ENCODE measurements at places on chromosomes 4 and X.
A peak's percentile ranks its signal among the peaks of the same experiment; 100 is the strongest.

DNA sequence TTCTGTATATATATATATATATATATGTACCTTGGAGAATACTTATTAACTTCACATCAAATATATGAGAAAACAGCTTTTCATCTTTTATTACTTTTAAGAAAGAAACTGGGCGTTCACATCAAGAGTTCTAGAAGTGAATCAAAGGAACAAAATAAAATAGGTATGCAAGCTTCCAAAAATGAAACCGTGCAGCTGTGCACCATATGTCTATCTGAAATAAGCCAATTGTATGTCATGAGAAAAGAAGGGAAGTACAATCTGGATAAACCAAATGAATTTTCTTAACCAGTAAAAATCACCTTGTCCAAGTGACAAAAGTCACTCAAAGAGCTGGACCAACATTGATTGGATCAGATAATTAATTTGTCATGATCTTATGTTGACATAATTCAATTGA, 405.4 kb upstream of the TECRL start:
- DNase-seq: no peak

DNA sequence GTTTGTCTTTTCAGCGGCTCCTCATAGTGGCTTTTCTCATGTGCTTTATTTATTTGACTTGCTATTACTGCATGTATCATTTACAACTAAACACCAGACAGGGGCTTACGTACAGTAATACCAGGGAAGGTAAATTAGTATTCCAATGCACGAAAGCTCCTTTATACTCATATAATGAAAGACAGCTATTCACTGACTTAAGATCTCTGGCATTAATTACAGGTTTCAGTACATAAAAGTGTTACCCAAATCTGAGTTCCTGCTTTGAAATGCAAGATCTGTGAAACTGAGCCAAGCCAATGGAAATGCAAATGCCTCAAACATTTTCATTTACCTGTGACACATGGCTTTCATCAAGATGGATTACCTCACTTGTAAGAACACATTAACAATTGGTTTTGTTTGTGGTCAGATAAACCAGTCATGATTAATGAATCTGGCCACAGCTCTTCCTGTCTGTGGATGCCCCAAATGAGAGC, 107.2 kb downstream of the ANAPC4 start:
- DNase-seq: no peak

DNA sequence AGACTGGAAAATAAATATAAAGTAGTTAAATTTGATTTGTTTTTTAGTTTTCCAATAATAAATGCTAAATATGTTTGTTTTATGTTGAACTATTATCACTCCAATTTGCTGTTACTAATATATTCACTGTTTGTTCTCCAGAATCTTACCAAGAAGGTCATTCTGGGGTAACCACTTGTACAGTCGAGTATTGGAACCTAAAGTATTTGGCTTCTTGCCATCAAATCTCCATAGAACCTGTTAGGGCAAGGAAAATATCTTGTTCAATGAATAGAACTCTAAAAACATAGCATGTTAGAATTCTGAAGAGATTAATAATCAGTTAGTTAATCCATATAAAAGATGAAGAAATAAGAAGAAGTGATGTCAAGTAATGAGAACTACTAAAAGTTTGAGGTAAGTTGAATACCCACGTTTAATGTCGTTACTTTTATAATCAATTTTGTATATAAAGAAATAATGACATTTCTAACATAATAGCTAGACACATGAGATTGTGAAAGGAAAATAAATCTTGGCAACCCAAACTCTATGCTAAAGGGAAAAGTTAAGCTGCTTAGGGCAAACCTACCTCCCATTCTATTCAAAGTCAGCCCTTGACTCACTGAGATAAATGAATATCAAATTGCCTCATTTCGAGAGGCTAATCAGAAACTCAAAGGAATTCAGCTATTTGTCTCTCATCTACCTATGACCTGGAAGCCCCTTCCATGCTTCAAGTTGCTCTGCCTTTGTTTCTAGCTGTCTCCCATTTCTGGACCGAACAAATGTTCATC, 15.3 kb downstream of the UGT2B15 start:
- no peak for DNase-seq

DNA sequence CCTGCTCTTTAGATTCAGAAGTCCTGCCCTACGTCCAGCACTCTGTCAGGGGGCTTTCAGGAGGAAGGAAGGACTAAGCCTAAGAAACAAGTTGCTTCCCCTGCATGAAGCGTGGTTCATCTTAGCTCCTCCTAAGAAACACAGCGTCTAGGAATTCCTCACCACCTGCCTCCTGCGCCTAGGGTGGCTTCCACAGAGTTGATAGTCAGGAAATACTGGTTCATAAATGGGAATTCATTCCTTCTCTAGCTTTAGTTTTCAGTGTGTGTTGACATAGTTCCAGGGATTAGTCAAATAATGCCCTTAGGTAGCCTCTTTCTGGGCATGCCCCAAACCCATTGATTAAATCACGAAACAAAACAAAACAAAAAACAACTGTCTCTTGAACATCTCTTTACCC, 1.7 kb upstream of the MXRA5 start:
- no peak for DNase-seq

DNA sequence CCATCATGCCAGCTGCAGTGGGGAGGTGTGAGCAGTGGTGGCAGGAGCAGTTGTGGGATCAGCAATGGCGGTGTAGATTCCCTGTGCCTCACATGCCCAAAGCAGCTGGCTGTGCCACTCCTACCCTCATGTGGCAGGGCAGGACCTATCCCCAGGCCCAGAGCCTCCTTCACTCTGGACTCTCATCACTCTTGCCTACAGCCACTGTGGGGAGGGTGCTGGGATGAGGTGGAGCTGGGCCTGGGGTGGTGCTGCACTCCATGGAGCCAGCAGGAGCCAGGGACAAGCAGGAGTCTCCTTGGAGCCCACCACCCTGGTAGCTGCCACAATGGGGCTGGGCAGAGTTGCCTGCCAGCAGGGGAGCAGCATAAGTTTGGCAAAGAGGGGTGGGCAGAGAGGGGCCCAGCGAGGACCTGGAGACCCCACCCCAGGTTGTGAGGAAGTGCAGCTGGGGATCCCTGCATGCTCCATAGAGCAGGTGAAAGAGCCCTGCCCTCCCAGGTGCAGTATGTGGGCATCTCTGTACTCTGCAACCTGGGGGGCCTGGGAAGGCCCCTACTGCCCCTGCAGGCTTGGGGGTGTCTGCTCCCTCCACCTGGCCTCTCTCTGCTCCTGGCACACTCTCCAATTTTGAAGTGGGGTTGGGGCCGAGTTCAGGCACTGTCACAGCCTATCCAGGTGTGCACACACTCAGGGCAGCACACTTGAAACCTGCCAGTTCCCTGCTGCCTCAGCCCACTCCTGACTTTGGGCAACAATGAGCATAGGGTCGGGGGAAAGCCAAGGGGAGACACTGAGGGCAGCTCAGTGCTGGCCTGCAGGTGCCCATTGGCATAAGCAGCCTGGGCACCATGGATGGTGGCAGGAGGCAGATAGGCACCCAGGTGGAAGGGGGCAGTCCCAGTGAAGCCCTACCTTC, 74.0 kb upstream of the INTU start:
- no peak for DNase-seq

DNA sequence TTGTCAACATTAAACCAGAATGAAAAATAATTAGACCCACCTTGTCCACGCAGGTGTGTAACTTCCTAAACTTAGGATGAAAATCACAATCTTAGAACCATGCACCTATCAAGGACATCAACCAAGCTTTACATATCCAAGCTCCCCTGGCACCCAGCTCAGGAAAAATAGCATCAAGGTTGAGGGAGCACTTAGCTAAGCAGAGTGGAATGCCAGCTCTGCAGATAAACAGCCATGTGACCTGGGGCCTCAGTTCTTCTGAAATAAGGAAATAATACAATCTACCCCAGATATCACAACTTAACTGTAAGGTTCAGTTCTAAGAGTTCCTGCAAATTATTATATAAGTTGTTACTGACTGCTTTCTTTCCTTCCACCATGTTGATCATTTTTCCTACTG, 64.7 kb downstream of the DHX15 start:
- no peak for DNase-seq

DNA sequence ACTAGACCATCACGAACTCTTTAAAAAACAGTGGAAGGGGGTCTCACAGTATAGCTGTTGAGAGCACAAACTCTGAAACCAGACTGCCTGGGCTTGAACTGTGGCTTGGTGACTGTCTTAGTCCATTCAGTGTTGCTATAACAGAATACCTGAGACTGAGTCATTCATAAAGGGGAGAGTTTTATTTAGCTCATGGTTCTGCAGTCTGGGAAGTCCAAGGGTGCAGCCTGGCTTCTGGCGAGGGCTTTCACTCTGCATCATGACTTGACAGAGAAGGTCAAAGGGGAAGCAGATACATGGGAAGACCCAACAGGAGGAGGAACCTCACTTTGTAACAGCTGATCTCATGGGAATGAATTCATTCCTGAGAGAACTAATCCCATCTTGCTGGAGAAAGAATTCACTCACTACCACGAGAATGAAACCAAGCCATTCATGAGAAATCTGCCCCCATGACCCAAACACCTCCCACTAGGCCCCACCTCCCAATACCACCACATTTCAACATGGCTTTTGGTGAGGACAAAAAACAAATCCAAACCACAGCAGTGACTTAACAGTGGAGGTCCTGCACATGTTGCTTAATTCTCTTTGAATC, 116.7 kb upstream of the STOX2 start:
- no peak for DNase-seq

DNA sequence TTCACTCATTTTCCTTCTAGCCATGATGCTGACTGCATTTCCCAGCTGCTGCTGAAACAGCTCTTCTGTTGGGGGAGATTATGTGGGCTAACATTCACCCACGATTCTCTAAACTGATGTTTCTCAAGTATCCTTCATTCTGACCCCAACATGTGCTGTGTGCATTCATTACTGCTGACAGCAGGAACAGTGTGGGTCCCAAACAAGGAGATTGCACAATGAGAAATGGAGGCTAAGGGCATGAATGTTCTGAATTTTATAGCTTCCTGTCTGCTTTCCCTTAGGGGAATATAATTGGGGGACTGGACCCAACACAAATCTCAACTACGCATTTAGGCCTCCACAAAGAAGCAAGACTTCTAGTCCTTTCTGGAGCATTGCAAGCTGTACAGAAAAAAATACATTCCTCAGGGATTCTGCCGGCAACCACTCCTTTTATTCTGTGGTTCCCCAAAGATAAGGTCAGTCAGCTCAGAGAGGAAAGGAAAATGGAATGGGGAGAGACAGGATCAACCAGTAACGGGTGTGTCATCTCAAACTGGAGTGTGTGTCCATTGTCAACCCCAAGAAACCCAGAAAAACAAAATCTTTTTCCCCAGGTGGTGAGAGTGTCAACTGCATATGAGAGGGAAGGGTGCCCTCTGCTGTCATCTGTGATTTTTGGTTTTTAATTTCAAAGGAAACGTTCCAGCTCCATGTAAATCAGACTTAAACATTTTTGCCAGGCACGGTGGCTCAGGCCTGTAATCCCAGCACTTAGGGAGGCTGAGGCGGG, 81.5 kb upstream of the EGFL6 start:
- DNase-seq: peak; percentile 62

DNA sequence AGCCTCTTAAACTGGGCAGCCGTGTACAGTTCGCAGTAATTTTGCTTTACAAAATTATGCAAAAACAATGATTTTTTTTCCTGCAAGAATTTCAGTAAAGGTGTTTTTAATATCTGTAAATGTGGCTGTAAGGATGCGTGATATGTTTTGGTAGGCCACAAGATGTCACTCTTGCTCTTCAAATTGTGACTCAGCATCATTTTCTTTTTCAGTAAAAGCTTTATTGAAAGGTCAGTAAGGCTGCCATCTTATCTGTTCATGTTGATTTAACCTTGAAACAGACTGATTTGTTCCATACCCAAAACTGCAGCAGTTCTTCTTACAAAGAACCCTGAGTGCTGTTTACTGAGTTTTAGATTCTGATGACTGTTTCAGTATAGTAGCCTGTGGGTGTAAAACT, 39.9 kb downstream of the TXLNG start:
- peak; percentile 23 for DNase-seq

DNA sequence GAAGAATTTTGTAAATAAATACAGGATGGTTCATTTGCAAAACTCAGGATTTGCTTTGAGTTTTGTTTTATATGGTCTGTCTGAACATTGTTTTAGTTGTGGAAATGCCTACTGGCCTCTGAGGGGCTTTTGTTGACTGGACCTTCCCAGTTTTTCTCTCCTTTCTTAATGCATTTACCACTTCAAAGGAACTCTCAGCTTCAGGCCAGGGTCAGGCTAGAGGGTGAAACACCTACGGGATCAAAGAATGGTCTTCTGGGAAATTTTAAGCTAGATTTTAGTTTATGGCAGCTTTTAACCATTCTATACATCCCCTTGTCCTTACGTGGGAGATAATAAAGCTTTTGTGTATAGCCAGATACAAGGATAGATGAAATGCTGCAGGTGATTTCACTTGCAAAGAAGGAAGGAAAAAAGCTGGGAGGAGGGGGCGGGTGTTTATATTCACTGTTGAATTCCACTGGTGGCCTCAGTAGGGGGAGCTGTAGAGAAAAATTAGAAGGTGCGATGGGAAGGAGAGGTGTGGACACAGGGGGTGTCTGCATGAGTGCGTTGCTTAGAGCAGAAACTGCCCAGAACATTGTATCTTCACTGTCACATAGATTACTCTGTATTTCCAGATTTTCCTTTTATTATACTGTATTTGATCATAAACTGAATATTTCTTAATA, 151.8 kb downstream of the TSPAN5 start:
- no peak for DNase-seq

- DNase-seq: no peak
Measured at GRCh38 chr4:11194431-11194830, 234.3 kb downstream of the HS3ST1 start.

GRCh38 chrX:153917869-153918268, 8.2 kb downstream of the ARHGAP4 start:
- no peak for DNase-seq

DNA sequence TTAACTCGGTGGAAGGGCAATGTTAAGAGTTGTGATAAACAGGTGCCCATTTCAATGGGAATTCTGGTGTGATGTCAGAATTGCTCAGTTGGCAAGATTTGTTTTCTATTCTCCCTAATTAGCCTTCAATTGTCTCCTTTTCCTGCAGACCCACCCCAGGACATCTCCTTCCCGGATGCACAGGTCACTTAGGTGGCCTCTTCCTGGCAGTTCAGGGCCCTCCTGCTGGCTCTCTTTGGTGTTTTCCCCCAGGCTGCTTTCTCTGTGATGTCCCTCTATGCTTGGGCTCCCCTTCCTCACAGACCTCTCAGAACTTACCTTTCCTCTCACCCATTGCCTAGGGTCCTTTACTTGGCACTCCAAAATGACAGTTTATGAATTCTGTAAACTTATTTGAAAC, 126.3 kb downstream of the GPAT3 start:
- no peak for DNase-seq

All from CD4-positive, alpha-beta T cell treated with Interleukin-15 for 4 hours (primary cell).